NCI-H774 (cell line): ENCODE measurements at places on chromosomes 4 and X.

DNA sequence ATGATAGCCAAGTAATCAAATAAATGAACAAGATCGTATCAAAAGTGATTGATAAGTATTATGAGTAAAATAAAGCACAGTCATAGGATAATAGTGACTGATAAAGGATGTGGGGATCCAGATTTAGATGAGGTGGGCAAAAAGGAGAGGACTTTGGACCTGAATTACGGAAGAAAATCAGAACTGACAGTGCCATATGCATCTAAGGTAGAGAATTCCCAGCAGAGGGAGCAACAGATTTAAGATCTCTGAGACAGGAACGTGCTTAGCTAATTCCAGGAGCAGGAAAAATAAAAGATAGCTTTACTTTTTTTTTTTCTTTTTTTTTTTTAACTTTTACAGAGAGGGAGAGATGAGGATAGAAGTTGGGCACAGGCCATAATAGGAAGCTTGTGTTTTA is 189.9 kb downstream of the NWD2 start:
- no peak for DNase-seq

DNA sequence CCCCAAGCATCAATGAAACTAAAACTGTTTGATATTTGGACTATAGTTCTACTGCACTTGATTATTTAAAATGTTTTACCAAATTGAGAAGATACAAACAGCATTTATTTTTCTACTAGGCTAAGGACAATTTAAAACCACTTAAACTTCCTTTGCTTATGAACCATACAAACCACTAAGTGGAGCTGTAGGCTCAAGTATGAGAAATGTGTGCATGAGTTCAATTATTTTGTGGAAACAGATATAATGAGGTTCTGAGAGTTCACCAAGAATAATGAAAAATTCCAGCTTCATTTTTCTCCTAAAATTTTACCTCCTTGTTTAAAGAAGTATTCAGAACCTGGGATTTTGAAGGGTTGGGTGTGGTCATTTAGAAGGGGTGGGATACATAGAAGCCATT is 63.1 kb downstream of the SERPINA7 start:
- no peak for DNase-seq

GRCh38 chr4:10808591-10808990 is 124.0 kb upstream of the CLNK start:
- DNase-seq: no peak

GRCh38 chr4:158236304-158237030 is 26.2 kb downstream of the TMEM144 start:
- no peak for DNase-seq

GRCh38 chr4:159271856-159272255 is 169.0 kb downstream of the RAPGEF2 start:
- DNase-seq: no peak

- no peak for DNase-seq
Observed at GRCh38 chr4:10024303-10024702, 3.0 kb upstream of the SLC2A9 start.

DNA sequence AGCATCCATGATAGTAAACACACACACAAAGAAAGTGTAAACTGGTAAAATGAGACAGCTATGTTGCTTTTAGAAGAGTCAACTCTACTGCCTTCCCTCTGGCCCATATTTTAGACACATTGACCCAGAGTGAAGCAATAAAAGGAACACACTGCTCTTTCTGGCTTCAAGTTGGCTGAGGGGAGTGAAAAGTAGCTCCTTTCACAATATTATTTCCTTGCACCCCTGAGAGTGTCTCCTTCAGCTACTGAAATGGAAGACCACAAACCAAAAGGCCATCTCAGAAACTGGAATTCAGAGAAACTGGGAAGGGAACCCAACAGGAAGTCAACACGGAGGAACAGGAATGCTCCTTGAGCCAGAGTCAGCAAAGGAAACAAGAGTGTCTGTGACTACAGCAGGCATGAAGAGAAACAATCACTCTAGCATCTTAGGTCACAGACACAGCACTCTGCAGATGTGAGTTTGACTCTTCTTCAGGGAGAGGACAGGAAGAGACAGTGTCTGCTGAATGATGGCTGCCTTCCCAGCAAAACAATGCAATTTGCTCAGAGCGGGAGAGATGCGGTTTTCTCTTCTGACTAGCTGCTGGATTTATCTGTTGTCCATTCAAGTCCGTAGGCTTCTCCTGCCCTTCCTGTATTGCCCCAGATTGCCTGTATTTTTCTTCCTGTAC is 106.7 kb downstream of the SPATA18 start:
- no peak for DNase-seq

DNA sequence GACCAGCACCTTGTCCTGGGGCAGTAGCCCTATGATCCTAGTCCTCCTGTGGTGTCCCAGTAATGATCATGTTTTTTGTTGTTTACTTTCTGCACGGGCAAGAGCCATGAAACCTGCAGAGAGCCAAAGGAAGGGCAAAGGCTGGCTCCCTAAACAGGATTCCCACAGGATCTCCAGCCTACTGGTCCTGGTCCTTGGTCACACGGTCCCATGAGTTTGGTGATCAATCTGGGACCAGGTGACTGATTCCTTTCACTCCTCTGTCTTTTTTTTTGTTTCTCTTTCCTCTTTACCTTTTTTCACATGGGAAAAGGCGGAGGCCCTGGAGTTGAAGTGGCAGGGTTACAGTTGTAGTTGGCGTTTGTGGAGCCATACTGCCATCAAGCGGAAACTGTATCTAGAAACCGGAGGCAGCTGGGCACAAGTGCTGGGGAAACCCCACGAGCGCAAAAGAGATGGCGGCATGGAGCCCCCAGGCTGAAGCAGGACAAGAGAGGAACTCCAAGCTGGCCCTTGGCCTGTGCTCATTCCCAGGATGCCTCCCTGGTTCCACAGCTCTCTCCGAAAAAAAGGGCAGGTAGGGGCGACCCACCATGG is 34.6 kb downstream of the NBDY start:
- DNase-seq: no peak

- no peak for DNase-seq
Observed at GRCh38 chr4:47968847-47969246, 47.6 kb downstream of the CNGA1 start.

GRCh38 chr4:24252121-24252520 is 332.2 kb downstream of the DHX15 start:
- no peak for DNase-seq

- no peak for DNase-seq
Observed at GRCh38 chr4:69831646-69832325, 28.2 kb downstream of the SULT1E1 start.

DNA sequence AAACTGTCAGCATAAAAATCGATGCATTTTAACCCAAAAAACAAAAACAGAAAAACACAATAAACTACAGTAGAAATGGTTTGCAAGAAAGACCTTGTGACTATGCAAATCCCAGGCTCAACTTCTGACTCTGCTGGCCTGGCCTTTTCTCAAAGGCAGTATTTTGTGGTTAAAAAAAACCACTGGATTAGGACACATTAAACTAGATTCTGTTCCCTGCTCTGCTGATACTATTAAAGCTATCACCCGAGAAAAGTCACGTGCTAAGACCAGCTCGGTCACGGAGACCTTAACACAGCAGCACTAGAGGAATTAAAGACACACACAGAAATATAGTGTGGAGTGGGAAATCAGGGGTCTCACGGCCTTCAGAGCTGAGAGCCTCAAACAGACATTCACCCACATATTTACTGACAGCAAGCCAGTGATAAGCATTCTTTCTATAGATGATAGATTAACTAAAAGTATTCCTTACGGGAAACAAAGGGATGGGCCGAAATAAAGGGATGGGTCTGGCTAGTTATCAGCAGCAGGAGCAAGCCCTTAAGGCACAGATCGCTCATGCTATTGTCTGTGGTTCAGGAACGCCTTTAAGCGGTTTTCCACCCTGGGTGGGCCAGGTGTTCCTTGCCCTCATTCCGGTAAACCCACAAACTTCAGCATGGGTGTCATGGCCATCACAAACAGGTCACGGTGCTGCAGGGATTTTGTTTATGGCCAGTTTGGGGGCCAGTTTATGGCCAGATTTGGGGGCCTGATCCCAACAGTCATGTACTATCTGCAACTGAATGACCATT is 16.1 kb downstream of the CBR4 start:
- DNase-seq: no peak
